Fibroblast of skin of left quadriceps (primary cell): ENCODE measurements at places on chromosomes 5 and 9.

DNA sequence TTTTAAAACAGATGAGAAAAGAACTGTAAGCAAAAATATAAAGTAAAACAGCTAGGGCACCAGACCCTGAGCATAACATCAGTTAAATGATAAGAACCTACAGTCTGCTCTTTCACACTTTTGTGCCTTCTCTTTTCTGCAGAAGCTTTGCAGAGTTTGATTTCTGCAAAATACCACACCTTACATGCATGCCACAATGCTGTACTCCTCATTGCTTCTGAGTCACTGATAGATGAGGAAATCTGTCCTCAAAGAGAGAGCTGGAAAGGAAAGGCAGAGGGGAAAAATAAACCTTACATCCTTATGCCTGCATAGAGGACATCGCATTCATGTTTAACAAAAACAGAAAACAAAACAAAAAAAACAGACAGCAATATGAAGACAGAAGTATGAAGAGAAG is 142.9 kb downstream of the ATPSCKMT start:
- no peak for DNase-seq

DNA sequence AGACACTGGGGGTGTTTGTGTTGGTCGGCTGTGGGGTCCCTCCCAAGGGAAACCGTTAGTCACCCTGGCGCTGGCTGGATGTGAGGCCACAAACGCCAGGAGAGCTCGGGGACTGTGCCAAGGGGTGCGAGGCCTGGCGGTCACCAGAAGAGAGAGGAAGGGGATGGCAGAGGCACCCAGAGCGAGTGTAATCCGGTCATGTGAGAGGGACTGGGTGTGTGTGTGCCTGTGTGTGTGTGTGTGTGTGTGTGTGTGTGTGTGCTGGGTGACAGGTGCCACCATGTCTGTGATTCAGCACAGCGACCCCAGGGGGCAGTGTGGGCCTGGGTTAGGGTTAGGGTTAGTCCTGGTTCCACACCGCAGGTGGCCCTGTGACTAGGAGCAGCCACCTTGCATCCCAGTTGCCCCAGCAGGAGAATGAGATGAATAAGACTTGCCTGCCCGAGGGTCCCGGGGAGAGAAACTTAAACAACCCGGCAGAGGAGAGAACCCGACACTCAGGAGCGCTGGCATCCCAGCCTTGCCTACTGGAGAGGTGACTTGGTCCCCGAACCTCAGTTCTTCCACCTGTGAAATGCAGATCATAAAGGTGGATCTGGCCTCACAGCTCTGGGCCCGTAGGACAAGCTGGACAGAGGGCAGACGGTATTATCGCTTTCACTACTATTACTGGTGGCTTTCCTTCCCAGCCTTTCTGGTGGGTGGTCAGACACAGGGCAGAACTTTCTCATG is 1.4 kb upstream of the ADAMTSL2 start:
- DNase-seq: no peak

DNA sequence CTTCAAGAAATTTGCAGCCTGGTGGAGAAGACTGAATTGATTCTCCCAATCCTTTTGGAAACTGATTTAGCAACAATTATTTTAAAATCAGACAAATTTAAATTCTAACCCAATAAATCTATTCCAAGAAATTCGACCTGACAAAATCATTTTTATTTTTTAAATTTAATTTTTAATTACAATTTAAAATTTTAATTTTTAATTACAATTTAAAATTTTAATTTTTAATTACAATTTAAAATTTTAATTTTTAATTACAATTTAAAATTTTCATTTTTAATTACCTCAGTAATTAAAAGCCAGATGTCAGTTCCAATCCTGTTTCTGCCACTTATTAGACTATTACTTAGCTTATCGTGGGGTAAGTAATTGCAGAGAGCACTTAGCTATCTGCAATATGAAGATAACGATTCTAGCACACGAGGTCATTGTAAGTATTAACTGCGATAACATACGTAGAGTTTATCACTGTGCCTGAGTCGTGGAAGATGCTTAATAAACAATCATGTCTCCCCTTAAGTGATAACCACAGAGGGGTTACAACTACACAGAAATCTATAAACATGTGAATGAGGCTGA is 346.4 kb upstream of the SLC24A2 start:
- no peak for DNase-seq

DNA sequence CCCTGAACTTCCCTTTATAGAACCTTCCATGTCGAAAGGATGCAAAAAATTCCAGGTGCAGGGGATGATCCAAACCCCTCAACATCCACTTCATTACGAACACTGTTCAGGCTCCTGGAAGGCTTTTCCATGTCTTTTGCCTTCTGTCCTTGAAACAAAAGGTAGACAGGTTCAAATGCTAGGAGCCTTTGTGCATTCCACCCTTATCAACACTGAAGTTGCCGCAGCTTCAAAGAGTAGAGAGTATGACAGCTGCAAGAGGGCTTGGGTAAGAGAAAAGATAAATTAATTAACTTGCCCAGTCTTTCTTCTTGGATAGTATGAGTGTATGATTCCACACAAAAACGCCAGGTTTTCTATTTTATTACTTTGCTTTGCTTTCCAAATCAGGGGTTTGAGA is 269.1 kb upstream of the MSX2 start:
- DNase-seq: no peak

GRCh38 chr9:96006961-96007360 is 131.5 kb downstream of the ERCC6L2 start:
- no peak for DNase-seq
